ENCODE measurements at places on chromosomes 7 and 10.
A peak's percentile ranks its signal among the peaks of the same experiment; 100 is the strongest.

- DNase-seq: no peak
These were observed 295.9 kb downstream of the TNS3 start for GRCh38 chr7:47285860-47286491.

GRCh38 chr10:82918022-82918421 lies 1043.0 kb downstream of the NRG3 start:
- no peak for DNase-seq

GRCh38 chr10:44511166-44511565 lies 126.3 kb upstream of the CXCL12 start:
- DNase-seq: no peak

GRCh38 chr7:71553306-71553705 lies 421.4 kb downstream of the GALNT17 start:
- no peak for DNase-seq

DNA sequence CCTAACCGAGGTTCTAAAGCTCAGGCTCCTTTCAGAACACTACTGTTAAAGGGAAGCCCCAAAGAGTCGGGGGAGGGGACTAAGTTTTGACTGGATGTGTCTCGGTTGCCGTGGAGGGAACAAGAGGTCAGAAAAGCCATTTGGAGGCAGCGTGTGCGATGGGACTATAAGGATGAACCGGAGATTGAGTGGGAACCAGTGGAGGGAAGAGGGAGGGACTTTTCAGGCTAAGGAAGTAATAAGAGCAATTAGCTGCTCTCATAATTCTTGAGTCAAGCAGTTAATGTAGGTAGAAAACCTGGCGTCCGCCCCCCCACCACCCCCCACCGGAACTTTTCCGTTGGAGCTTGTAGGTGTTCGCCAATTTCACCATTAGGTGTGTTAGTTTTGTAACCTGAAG lies 491 bp upstream of the AKAP9 start:
- peak; percentile 22 for DNase-seq

- no peak for DNase-seq
These were observed 25.5 kb upstream of the PRKG1 start for GRCh38 chr10:51048792-51049191.

DNA sequence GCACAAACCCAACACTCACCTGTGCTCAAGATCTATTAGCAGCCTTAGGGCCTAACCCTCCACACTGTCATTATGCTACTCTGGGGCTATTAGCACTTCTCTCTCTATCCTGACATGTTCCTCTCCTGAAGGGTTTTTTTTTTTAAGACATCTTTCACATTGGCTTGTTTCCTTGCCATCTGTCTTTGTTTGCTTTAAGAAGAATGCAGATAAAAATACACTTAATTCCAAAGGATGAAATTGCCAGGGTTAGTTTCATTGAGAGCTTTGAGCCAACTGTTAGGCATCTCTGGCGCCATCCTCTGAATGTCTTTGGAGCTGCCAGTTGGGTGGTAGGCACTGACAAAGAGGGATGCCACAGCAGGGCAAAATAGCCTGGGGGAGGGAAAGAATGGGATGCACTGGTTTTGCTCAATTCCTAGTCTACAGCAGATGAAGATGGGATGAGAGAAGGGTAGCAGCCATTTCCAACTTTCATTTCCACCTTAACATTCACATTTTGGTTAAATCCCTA lies 399.2 kb downstream of the SORCS1 start:
- DNase-seq: no peak

DNA sequence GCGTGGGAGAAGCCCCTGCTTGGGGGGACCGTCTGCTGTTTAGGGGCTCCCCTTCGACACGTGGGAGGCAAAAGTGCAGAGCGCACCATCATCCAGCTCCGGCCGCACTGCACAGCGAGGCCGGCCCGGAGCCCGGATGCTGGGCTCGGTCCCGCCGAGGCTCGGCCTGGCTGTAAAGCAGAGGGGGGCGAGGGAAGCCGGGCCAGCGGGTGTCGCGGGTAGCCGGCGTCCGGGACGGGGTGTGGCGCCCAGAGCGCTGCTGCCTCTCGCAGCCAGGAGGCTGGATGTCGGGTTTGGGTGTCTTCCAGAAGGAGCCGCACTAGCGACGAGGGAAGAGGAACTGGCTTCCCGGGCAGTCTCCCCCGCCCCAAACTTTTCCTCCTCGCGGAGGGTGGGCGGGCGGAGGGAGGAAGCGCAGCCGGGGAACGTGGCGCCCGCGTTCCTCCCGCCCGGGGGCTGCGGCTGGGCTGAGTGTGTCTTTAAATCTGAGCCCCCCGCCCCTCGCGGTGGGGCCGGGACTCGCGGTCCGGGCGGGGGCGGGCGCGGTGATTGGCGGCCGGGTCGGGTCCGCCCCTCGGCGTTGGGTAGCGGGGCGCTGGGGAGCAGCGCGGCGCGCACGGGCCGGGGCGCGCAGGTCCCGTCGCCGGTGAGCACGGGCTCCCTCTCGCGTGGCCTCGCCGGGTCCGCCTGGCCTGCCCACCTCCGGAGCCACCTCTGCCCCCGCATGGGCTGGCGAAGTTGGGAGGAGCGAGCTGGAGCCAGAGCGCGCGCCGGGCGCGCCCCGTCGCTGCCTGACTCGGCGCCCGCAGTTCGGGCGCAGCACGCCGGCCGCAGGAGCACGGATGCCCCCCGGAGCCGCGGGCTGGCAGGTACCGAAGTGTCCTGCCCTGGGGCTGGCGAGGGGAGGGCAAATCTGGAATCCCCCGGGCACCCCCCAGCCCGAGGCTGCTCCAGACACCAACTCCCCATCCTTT lies at the start of gene PALD1:
Gene PALD1, plus strand, starts transcription at position 577 of the 974 bp plus-strand sequence. CDS start 47,185 bp downstream, outside the sequence.
- DNase-seq: peak; percentile 77

DNA sequence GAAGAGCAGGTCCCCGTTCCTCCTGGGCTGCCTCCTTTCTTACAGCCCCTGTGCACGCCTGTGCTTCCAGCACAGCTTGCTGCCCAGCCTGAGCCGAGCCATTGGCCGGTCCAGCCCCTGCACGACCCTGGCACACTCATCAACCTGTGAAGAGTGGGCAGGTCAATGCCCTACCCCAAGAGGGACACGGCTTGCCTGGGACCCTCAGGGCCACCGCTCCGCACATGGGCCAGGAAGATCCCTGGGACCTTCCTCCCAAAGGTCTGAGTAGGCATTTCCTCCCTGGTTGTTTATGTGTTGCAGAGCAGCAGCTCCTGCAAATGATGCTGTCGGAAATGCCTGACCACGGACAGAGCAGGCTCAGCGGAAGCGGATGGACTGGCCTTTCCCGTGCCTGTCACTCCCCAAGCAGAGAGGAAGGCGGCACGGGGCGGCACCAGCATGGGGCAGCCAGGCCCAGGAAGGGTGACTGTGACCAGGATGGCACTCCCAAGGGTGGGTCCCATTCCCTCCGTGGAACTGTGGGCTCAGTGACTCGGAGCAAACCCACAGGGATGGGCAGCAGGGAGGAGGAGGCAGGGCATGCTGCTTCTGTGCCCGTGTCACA lies 252.5 kb downstream of the TNS3 start:
- peak; percentile 31 for DNase-seq

GRCh38 chr7:77438131-77438530 lies 22.0 kb upstream of the GSAP start:
- DNase-seq: no peak

- DNase-seq: no peak
These were observed 32.4 kb upstream of the MTPN start for GRCh38 chr7:136009488-136010079.

All from endothelial cell (in vitro differentiated cells).